NCI-H1436 (cell line): ENCODE measurements at places on chromosomes 5 and 9.

DNA sequence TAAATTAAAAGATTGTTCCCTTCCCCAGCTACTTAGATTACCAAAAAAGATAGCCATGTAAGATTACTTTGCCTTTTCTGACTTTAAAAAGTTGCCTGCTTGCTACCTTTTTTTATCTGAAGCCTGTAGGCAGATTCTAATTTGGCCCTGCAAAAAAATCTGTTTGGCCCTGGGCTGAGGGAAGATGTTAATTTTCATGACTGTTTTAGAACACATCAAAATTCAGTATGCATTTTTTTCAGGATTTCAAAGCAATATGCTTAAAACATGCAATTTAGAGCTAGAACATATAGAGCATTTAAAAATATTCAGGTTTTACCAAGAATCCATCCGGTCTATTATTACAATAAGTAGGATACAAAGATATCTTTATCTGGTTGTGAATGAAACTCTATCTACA lies 563.6 kb downstream of the NR2F1-AS1 start:
- DNase-seq: no peak

DNA sequence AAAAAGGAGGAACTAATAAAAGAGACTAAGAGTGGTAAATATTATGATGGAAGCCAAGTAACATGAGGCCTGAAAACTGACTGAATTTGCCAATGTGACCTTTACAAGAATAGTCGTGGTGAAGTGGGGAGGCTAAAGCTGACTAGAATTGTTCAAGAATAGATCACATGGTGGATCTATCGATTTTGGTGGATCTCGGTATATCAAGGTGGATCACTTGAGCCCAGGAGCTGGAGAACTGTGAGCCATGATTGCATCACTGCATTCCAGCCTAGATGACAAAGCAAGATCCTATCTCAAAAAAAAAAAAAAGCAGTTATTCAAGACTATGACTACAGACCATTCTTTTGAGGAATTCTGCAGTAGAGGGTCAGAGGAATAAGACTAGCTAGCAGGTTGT lies 15.1 kb downstream of the ERMP1 start:
- DNase-seq: no peak

GRCh38 chr5:124289130-124289529 lies 457.3 kb downstream of the ZNF608 start:
- DNase-seq: no peak

DNA sequence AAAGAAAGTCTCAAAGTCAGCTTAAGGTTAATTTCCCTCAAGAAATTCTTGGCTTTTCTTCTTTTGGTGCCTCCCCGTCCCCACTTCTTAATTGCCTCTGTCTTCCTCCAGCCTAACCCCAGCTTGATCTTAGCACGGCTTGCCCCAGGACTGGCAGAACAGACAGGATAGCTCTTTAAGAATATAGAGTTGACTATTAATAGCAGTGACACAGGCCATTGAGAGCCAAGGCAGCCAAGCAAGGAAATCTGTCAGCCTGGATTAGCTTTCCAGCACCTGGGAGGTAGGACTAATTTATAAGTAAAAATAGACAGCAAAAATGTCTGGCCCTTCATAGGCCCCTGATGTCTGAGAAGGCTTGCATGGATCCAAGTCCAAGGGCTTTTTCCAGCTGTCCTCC lies 384.6 kb upstream of the SLC30A5 start:
- DNase-seq: no peak
